Purkinje cell (primary cell): ENCODE measurements at places on chromosomes 12 and 14. TPM values are rescaled to one million over a fixed set of nuclear protein-coding genes. Genes with fewer than 3 reads are reported as not detected.

Gene MUCL1
- 2.0 TPM in 1 of 2 replicates, not detected in the other for polyA plus RNA-seq

Gene AQP2
- not detected in 2 replicates for polyA plus RNA-seq

Gene FOXN4
- polyA plus RNA-seq: 0.40 TPM in 1 of 2 replicates, not detected in the other

Gene RFLNA
- polyA plus RNA-seq: 1.3 and 1.7 TPM in 2 replicates

Gene ZDHHC22
- polyA plus RNA-seq: 0.71 and 3.5 TPM in 2 replicates

Gene TCL1B
- polyA plus RNA-seq: not detected in 2 replicates

Gene TCL1A
- polyA plus RNA-seq: not detected in 2 replicates

Gene KRT78
- not detected in 2 replicates for polyA plus RNA-seq

Gene SLC6A15
- polyA plus RNA-seq: 72.8 and 75.1 TPM in 2 replicates

Gene CLEC4D
- not detected in 2 replicates for polyA plus RNA-seq

Gene ABHD4
- polyA plus RNA-seq: 4.8 and 12.5 TPM in 2 replicates

Gene OTX2
- polyA plus RNA-seq: not detected in 2 replicates

Gene NPC2
- polyA plus RNA-seq: 81.6 and 104 TPM in 2 replicates

Gene MEG3
- polyA plus RNA-seq: 225 and 283 TPM in 2 replicates

Gene SELPLG
- not detected in 2 replicates for polyA plus RNA-seq

Gene GSC
- not detected in 2 replicates for polyA plus RNA-seq

Gene ARHGEF40
- 4.0 and 6.3 TPM in 2 replicates for polyA plus RNA-seq

Gene RNF212B
- not detected in 2 replicates for polyA plus RNA-seq

Gene NEUROD4
- not detected in 2 replicates for polyA plus RNA-seq

Gene HOXC5
- polyA plus RNA-seq: not detected in 2 replicates

Gene LRTM2
- 0.08 TPM in 1 of 2 replicates, not detected in the other for polyA plus RNA-seq

Gene FAM181A
- not detected in 2 replicates for polyA plus RNA-seq

Gene BIN2
- polyA plus RNA-seq: not detected in 2 replicates

Gene MORN3
- polyA plus RNA-seq: 0.27 and 1.4 TPM in 2 replicates
